ENCODE measurements at places on chromosomes 11 and 22.
A peak's percentile ranks its signal among the peaks of the same experiment; 100 is the strongest.

DNA sequence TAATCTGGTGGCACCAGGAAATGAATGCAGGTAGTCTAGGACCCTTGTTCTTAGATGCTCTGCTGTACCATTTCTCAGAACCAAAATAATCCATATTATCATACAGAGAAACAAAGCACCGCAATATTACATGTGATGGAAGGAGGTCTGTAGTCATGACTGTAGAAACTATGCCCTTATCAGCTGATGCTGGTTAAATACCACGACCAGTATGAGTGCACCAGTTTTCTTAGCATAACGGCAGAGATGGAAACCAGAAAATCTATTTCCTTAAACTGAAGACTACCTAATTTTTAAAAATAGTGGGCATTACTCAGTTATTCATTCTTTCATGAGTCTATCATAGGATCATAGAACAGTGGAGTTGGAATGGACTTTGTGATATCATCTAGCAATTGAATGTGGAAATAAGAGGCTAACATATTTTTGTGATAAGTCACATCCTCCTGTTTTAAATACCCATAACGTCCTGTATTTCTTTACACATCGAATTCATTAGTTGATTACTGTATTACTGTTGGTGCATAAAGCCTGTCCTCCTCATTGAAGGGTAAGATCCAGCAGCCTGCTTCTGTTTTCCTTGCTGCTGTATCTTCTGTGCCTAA lies 15.1 kb downstream of the JHY start:
- no peak for DNase-seq

GRCh38 chr11:36296884-36297543 lies 926 bp downstream of the PRR5L start:
- DNase-seq = no peak

DNA sequence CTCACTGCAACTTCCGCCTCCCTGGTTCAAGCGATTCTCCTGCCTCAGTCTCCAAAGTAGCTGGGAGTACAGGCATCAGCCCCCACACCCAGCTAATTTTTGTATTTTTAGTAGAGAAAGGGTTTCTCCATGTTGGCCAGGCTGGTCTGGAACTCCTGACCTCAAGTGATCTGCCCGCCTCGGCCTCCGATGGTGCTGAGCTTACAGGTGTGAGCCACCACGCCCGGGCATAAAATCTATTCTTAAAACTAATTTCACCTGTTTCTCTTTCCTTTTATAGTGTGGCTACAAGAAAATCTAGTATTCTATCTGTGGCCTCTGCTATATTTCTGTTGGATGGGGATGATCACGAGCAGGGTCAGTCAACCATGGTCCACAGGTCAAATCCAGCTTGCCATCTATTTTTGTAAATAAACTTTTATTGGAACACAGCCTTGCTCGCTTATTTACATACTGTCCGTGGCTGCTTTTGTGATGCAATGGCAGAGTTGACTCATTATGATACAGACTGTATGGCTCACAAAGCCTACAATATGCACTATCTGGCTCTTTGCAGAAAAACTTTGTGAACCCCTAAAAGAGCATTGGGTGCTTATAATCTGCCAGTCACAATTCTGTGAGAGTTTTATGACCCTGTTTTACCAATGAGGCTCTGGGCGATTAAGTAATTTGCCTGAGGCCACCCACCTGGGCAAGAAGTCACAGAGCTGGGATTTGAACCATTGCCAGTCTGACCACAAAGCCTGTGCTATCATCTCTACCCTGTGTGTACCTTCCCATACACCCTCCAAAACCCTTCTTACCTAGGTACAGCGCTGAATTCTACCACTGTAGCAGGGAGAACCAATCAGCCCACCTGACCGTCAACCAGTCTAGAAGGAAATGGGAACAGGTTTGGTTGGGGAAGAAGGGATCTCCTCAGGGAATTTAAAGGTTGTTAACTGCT lies 28.3 kb downstream of the SLC1A2 start:
- DNase-seq = peak; percentile 29

DNA sequence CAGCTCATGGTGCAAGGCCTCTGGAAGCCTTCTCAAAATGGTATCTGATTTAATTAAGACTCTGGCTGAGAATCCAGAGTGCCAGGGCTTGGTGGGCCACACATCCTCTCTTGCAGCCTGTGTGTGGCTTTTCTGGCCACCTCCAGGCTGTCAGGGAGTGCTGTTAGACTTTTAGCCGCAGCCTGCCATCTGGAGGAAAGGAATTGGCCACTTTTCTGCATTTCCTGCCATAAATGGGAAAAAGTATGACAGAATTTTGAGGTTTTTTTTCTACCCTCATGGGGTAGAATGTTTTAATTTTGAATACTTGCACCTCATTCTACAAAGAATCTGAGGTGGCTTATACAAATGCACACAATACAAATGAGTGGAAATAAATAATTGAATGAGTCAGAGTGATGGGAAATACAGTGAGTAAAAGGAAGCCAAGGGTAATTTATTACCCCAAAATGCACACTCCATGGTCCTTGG lies 218.4 kb downstream of the ADAMTS15 start:
- DNase-seq = no peak

- no peak for DNase-seq
Observed at GRCh38 chr11:124812876-124813275, 12.7 kb upstream of the MSANTD2 start.

DNA sequence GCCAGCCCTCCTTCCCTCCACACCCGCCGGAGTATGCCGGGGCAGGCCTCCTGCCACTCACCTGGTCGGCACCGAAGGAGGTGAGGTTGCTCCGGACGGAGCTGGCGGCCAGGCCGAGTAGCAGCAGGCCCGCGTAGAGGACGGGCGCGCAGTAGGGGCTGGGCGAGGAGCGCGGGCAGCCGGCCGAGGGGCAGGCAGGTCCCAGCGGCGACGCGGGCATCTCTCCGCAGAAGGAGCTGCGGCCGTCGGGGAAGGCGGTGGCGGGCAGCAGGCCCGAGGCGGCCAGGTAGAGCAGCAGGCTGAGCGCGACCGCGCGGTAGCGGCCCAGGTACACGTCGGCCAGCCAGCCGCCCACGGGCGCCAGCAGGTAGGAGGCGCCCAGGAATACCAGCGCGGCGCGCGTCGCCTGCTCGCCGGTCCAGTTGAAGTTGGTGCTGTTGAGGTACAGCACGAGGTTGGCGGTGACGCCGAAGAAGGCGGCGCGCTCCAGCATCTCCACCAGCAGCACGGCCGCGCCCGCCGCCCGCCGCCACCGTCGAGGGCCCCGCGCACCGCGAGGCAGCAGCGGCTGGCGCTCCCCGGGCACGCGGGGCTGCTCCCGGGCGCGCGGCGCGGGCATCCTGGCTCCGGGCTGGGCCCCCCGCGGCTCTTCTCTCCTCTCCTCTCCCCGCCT lies 907 bp downstream of the SLC15A3 start:
- no peak for DNase-seq

DNA sequence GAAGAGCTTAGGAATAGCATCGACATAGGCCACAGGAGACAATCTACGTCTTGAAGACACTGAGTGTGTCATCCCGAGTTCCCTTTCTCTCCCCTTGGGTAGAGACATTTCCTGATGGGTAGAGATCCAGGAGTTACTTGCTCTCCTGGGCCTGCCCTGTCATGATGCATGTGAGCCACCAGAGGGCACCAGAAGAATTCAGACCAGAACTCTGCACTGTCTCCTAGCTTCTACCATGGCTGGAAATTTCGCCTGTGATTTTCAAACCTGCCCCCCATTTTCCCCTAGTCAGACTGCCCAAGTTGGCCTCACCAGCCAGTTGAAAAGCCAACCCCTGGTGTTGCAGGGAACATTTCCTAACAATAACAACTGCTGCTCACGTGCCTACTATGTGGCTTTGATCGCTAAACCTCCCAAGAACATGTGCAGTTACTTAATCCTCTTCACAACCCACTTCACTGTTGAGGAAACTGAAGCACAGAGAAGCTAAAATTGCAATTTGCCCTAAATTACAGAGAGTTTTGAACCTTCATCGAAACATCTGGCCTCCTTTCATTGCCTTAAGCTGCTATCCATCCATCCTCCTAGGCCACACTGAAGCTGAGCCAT lies 47.2 kb downstream of the C11orf58 start:
- peak; percentile 67 for DNase-seq

GRCh38 chr11:44595964-44596381 lies 30.5 kb downstream of the CD82 start:
- DNase-seq = no peak

GRCh38 chr11:133381761-133382130 lies 150.6 kb downstream of the OPCML start:
- DNase-seq = no peak

GRCh38 chr11:107605061-107606006 lies 14.4 kb downstream of the ELMOD1 start:
- DNase-seq = no peak

DNA sequence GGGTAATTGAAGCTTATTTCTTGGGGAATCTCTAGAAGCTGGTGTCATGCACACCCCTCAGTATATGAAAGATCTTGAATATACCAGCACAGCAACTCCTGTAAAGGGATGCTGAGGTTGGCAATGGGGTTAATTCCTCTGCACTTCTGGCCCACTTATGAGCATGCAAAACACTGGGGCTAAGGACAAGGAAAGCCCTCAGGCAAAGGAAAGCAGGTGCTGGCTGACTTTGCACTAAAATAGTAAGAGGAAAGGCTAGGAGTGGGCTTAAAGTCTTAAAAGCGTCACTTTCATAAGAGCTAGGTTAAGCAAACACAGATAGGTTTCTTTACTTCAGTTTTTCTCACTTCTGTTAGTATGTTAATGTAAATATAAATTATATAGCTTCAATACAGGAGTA lies 572.6 kb upstream of the LUZP2 start:
- no peak for DNase-seq

DNA sequence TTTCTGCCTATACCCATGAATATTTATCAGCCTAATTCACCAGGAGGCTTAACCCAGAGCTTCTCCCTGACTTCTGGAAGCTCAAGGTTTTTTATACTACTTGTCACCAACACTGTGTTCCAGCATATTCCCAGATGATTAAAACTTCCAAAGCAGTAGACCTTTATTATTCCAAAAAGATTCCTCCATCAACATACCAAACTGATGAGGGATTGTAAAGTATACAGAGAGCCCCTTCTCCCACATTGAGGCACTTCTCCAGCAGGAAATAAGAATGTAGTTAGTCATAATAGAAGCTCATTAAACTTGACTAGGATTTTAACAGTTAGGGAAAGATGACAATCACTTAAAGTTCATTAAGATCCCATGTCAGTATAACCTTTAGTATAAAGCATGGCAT lies 51.4 kb upstream of the CEP126 start:
- DNase-seq = no peak

- no peak for DNase-seq
Observed at GRCh38 chr11:114482114-114482513, 42.8 kb downstream of the REXO2 start.

DNA sequence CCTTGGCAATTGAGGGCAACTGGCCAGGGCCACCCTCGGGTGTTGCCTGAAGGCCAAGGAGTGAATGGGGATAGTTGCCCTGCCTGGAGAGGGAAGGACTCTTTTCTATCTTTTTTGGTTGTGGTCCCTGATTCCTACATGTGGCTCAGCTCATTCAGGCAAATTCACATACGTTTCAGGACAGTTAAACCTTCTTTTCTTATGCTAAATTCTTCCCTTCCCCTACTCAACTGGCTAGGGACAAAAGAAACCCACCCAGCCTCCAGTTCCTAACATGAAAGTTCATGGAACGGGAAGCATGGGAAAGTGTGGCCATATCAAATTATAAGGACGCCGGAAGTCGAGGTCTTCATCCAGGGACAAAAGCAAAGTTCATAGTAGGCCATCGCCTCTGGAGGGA lies 26.3 kb upstream of the APLNR start:
- no peak for DNase-seq

- no peak for DNase-seq
Observed at GRCh38 chr22:37072673-37073072, 21.1 kb downstream of the KCTD17 start.

- DNase-seq = no peak
Observed at GRCh38 chr11:2530855-2531200, 86.0 kb downstream of the KCNQ1 start.

GRCh38 chr11:116234989-116235568 lies 537.7 kb downstream of the BUD13 start:
- DNase-seq = no peak

DNA sequence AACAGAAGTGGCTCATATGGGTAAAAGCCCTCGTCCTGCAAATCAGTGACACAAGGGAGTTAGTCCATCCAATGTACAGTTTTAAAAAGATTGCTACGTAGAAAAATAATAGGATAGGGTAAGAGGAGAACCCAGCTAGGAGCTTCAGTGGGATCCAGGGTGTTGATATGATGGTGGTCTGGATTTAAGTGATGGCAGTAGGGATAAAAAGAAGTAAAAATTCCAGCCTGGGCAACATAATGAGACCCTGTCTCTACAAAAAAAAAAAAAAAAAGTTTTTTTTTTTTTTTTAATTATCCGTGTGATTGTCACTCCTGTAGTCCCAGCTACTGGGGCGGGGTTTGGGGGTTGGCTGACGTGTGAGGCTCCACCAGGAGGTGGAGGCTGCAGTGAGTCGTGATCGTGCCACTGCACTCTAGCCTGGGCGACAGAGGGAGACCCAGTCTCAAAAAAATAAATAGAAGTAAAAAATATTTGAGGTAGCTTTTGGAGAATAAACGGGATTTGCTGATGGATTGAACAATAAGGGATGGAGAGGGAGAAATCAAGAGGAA lies 7.0 kb upstream of the L3MBTL2 start:
- DNase-seq = no peak

DNA sequence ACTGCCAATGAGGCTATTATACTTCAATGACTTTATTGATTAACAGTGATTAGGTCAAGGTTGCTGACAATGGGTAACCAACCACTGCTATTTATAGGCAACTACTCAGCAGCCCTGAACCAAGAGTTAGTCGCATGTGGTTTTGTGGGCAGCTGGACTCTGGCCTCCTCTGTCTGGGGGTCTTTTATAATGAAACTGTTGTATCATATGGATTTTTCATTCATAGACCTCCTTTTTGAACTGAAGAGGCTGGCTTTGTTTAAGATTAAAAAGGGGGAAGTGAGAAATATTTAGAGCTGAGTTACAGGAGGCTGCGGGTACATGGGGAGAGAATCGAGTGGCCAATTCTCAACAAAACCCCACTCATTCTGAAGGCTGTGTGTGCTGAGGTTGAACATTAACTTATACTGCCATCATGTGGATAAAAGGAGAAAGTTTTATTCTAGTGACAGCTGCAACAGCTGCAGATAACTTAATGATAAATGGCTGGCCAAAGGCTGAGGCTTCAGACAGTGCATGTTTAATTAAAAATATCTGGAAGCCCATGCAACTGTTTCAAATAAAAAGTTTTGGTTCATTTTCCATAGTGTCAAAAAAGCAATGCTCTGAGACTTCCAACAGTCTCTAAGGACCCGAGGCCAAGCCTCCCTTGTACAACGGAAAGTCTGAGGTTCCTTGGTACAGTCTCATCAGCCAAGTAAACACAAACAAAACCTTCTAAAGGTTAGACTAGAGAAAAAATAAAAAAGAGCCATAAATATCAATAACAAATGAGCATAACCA lies 682.6 kb downstream of the KCNA4 start:
- DNase-seq = no peak

All from breast epithelium (tissue), 4 donors.